AG09319 (cell line): ENCODE measurements at places on chromosomes 3 and 15.

DNA sequence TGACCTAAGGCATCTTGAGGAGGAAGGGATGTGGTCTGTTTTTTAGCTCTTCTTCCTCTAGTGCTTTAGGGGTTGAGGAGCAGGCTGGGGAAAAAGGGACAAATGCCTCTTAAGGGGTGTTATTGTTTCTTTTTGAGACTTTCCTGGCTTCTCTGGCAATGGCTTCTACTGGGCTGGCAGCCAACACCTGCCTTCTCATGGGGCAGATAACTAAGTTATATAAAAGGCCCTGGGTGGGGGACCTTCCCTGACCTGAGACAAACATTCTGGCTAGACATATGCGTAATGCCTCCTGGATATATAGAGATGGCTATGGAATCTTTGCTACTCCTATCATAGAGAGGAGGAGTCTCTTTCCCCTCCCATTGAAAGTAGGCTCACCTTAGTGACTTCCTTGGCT, 179.2 kb upstream of the PROK2 start:
- DNase-seq = no peak

GRCh38 chr3:180546863-180547262, 55.1 kb upstream of the TTC14 start:
- no peak for DNase-seq

- DNase-seq = no peak
Measured at GRCh38 chr15:69398491-69398891, 15.7 kb upstream of the KIF23 start.

GRCh38 chr3:138567403-138567802, 26.7 kb downstream of the CEP70 start:
- no peak for DNase-seq

GRCh38 chr3:177934001-177934891, 602.0 kb upstream of the KCNMB2 start:
- DNase-seq = peak; percentile 84
